ENCODE measurements at places on chromosomes 2 and 18.

- no peak for DNase-seq
Observed at GRCh38 chr18:78896111-78896905, 83.3 kb upstream of the SALL3 start.

- peak; percentile 92 for DNase-seq
Observed at GRCh38 chr2:42047488-42048298, at the start of gene PKDCC. TSS of gene PKDCC (plus strand) at chr2:42048021. CDS start at chr2:42048200, 179 bp downstream.

- DNase-seq, result peak; percentile 86
Observed at GRCh38 chr2:84919885-84920580, 14.6 kb downstream of the TMSB10 start.

DNA sequence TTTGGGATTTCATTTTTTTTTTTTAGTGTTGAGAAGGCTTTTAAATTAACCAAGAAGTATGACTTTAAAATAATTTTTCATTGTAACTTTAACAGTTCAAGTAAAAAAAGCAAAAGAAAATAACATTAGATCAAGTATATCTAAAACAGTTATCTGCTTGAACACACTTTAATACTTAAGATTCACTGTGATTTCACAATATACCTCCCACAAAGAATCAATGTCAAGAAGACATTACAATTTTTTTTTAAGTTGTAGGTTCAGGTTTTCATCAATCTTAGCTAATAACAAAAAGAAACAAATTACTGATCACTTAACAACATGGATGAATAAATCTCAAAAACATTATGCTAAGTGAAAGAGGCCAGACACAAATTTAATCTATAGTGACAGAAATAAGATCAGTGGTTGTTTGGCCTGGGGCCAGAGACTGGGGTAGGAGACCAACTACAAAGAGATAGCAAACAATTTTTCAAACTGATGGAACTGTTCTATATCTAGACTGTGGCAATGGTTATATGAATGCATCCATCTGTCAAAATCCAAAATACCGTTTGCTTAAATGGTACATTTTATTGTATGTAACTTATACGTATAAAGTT, 74.8 kb upstream of the FRZB start:
- no peak for DNase-seq

- no peak for DNase-seq
Observed at GRCh38 chr2:31983762-31984467, 26.9 kb downstream of the MEMO1 start.

DNA sequence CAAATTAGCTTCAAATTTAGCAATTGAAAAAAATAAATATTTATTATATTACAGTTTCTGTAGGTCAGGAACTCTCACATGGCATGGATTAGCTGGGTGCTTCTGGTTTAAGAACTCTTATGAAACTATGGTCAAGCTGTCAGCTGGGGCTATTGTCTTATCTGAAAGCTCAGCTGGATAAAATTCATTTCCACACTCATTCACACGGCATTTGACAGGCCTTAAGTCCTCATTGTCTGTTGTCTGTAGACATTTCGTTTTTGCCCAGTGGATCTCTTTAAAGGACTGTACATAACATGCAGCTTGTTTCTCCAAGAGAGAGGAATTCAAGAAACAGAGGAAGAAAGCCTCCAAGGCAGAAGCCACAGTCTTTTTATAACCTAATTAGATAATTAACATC, 1556.8 kb upstream of the SLC39A10 start:
- DNase-seq, result no peak

- DNase-seq, result peak; percentile 37
Observed at GRCh38 chr2:191311627-191312026, 66.4 kb downstream of the MYO1B start.

DNA sequence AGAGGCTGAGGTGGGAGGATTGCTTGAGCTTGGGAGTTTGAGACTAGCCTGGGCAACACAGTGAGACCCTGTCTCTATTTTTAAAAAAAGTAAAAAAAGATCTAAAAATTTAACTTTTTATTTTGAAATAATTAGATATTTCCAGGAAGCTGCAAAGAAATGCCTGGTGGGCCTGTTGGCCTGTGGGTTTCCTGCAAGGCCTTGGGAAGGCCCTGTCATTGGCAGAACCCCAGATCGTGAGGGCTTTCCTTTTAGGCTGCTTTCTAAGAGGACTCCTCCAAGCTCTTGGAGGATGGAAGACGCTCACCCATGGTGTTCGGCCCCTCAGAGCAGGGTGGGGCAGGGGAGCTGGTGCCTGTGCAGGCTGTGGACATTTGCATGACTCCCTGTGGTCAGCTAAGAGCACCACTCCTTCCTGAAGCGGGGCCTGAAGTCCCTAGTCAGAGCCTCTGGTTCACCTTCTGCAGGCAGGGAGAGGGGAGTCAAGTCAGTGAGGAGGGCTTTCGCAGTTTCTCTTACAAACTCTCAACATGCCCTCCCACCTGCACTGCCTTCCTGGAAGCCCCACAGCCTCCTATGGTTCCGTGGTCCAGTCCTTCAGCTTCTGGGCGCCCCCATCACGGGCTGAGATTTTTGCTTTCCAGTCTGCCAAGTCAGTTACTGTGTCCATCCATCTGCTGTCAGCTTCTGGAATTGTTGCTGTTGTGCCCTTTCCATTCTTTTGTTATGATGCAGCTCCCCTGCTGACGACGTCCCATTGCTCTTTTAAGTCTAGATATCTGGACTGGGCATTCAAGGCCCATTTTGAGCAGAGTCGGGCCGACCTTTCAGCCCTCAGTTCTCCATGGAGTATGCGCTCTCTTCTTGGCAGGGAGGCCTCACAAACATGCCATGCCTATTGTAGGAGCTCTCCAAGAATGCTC, 6.6 kb downstream of the PROC start:
- no peak for DNase-seq

- no peak for DNase-seq
Observed at GRCh38 chr18:1994471-1994870, 576.8 kb downstream of the METTL4 start.

- DNase-seq, result no peak
Observed at GRCh38 chr18:424668-425067, 75.8 kb downstream of the COLEC12 start.

GRCh38 chr18:39870591-39870990, 2084.4 kb upstream of the PIK3C3 start:
- no peak for DNase-seq

DNA sequence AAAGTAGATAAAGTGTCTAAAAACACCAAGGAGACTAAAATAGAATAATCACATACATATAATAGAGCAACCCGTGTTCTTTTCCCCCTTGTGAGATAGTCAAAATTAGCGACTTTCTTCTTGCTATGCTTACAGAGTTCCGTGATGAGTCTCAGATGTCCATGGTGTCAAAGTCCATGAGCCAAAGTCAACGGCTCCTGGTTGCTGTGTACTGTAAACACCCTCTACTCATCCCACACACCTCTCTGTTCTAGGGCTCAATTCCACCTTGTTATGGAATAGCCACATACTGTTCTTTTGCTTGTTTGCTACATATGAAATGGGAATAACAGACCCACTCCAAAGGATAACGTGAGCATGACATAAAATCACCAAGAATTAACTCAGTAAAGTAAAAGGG, 52.5 kb downstream of the GAREM1 start:
- DNase-seq, result no peak

GRCh38 chr2:228648541-228648940, 467.1 kb upstream of the SPHKAP start:
- no peak for DNase-seq

GRCh38 chr2:25337891-25338290, 3.8 kb downstream of the DNMT3A start:
- no peak for DNase-seq

DNA sequence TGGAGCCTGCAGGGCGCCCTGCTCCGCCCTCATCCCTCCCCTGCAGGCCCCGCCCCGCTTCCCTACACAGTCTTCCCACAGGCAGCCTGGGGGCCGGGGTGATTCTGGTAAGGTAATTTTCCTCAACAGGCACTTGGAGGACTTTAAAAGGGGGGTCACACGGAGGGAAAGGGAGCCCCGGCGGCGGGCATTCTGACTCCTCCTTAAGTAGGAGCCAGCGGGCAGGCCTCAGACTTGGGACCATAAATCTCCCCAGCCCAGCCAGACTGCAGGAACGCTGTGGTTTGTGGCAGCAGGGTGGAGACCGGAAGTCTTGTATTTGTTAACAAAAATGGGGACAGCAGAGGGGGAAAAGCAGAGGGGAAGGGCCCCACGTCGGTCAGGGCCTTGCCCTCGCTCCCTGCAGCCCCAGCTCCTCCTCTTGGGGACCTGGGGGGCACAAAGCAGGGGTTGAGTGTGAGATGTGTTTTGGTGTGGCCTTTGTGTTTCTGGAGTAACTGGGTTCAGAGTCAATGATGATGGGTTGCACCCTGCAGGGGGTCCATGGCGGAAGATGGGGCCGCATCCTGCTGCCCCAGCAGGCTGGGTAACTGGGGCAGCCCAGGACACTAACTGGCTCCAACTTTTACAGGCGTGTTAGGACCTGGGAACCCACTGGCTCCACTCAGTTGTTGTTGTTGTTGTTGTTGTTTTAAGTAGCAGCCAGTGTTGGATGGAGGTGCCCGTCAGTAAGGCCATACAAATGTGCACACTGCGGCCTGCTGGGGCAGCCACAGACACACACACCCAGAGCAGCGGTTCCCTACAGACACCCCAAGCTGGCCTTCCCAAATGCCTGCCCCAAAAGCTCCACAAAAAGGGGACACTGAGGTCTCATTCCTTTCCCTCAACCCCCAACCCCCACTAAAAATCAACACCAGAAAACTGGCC, 27.7 kb downstream of the SMAD7 start:
- DNase-seq, result peak; percentile 94

GRCh38 chr18:46281185-46282176, 177.3 kb downstream of the HAUS1 start:
- DNase-seq, result peak; percentile 66
